Breast epithelium (tissue), 4 donors: ENCODE measurements at places on chromosomes 3 and 15. TPM values are rescaled to one million over a fixed set of nuclear protein-coding genes. Genes with fewer than 3 reads are reported as not detected.

LCTL gene
- total RNA-seq: not detected

ARNT2 gene
- total RNA-seq: 5.9 TPM

ANKRD63 gene
- not detected for total RNA-seq

MKRN2OS gene
- not detected for total RNA-seq

B4GALT4 gene
- total RNA-seq: 22.5 TPM

CHL1 gene
- total RNA-seq: 49.8 TPM

AHSG gene
- not detected for total RNA-seq

GPR176 gene
- 12.1 TPM for total RNA-seq

SENP5 gene
- 50.9 TPM for total RNA-seq

SAMMSON gene
- total RNA-seq: not detected

SNTN gene
- not detected for total RNA-seq
